ENCODE measurements at places on chromosomes 12 and 14.

DNA sequence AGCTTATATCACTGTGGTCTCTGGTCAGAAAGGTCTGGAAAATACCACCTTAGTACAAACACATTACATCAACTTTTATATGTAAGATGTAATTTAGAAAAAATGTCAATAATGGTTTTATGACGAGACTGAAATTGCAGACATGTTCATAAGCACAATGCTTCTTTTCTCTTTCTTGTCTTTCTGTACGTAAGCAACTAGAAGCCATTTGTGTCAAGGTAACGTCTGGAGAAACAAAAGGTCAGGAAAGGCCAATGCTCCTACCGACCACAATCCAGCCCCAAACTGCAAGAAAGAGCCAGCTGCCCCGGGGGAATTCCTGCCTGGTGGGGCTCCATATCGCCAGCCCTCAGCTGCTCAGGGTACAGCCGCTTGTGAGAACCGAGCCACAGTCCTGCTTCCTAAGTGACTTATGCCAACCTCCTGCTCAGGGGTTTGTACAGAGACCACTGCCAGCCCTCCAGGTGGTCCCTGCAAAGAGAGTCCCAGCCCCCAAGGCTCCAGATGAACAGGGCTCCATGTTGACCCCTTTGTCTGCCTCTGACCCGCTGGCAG, 6.3 kb downstream of the ZNF839 start:
- no peak for DNase-seq

DNA sequence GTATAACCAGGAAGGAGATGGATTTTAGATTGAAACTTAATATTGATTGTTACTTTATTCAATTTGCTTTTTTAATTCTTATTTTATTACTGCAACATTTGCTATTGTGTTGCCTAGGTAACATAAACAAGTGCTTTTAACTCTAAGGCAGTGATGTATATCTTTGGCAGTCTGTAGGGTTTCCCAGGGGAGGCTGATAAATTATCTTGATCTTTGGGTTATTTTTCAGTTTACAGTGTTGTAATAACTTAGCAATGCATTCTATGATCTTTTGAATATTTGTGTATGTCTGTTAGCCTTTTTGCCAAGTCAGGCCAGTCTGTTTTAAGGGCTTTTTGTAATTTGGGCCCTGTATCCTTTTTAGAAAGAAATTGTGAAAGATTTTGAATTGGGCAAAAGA, 7.8 kb upstream of the DTD2 start:
- DNase-seq, result no peak

DNA sequence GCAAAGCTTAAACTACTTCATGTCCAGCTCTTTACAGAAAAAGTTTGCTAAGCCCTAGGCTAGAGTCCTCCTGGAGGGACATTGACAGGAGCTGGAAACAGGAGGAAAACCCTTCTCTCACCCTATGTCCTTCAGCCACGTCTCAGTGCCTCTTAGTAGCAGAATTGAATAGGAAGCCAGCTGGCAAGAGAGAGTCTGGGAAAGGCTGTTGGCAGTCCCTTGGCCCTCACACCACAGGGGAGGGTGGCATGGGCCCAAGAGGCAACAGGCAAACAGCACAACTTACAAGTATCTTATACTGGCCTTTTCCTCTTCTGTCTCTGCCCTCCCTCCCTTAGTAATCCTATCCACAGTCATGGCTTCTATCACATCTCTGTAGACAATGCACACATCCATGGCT, 27.7 kb upstream of the DHRS2 start:
- DNase-seq, result no peak

DNA sequence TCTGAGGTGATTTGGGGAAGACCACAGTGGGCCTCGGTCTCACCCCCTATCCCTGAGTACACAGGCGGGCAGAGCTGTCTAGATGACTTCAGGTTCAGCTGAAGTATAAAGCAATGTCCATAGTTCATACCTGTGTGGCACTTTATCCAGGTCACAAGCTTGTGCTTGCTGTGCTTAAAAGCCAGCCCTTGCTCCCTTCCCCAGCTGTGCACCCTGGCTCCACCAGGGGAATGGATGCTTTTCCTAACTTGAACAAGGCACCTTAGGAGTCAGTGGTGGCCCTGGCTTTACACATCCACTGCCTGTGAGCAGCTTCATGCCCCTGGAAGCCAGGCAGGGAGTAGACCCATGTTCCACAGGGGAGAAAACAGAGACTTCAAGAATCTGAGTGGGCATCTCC, 5.5 kb downstream of the CARMIL3 start:
- DNase-seq, result no peak

GRCh38 chr14:36319899-36320199, 588 bp downstream of the MBIP start:
- DNase-seq, result no peak

DNA sequence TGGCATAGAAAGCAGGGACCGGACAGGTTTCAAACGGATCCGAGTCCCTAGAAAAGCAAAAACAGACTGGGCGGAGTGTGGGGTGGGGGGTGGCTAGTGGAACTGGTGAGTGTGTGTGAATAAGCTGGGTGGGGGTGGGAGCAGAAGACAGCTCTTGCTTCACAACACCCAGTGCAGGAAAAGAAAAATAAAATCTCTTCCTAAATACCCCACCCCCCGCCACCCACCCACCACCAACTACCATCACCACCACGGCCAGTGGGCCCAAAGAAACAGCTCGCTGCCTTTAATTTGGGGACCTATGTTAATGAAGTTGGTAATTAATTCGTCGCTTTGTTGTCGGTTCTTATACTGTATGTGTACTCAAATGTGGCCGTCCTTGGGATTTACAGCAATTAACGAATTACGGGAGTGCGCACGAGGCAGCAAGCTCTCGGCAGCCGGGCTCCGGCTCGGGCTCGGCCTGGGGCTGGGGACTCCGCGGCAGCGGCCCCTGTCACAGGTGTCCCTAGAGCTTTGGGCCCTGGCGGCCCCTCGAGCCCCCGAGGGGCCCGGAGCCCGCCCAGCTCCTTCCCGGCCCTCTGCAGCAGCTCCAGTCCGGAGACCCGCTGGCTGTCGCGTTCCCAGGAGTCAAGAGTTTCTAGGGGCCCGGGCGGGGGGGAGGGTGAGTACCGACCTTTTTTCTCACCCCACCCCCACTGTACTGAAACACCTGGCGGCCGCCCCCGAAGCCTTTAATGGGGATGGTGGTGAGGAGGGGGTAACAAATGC, 1.5 kb upstream of the OTX2 start:
- DNase-seq, result no peak

Measured in MV-4-11 (cell line).